ENCODE measurements at places on chromosomes 2 and 18.

DNA sequence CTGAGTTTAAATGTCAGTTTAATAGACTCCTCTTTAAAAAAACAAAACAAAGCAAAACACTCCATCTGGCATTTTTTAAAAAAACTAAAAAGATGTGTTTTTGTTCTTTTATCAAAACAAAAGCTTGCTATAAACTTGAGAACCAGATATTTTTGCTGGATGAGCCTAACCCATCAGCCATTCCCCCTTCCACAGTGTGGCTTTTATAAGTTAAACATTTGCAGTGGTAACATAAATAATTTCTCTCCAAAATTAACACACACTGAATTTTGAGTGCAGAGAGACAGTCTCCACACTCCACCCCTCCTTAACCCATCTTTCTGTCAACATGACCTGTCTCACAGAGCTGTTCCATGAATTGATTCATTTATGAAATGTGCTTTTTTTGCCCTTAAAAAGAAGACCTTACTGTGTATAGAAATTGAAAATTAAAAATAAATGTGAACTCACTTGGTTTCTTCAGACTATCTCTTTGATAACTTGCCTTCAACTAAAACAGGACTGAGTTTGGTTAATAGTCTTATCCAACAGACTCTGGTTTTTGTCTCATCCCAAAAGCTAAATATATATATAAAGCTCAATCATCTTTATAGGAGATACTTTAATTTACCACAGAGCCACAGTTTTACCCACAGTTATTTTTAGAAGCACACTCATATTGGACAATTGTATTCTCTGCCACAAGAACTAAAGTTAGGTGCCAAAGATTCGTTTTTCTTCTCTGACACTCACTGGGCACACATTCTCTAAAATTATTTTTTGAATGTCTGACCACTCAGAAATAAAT is 64.8 kb upstream of the STK39 start:
- H3K27ac ChIP-seq, result no peak overlapping the region
- H3K4me1 ChIP-seq, result no peaks in the 10 kb centered on the region
- no peak for DNase-seq
- no peak overlapping the region for H3K4me3 ChIP-seq
- H3K27me3 ChIP-seq, result peaks cover 3% of the 10 kb centered on the region

GRCh38 chr2:85132397-85132796 is 795 bp upstream of the TCF7L1 start:
- peaks cover 64% of the 10 kb centered on the region for H3K27me3 ChIP-seq
- DNase-seq, result no peak
- H3K27ac ChIP-seq, result no peak overlapping the region

GRCh38 chr2:84160453-84160852 is 298.6 kb downstream of the SUCLG1 start:
- no peaks in the 10 kb centered on the region for H3K36me3 ChIP-seq
- no peak for DNase-seq
- H3K27ac ChIP-seq, result no peak overlapping the region

- no peaks in the 10 kb centered on the region for H3K27me3 ChIP-seq
- peaks cover 53% of the 10 kb centered on the region for H3K4me1 ChIP-seq
- peaks cover 76% of the 10 kb centered on the region for H3K36me3 ChIP-seq
- DNase-seq, result no peak
Observed at GRCh38 chr2:234491281-234491680, 5.6 kb downstream of the ARL4C start.

DNA sequence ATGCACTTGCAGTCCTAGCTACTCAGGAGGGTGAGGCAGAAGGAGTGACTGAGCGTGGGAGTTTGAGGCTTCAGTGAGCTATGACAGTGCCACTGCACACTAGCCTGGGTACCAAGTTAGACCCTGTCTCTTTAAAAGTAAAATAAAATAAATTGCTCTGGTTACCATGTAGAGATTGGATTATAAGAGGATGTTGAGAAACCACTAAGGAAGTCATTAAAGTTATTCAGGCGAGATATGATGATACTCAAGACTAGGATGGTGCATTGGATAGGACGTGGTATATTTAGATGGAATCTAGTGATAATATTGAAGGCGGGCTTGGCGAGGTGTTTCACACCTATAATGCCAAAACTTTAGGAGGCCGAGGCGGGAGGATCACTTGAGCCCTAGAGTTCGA is 50.6 kb downstream of the BMPR2 start:
- peaks cover 13% of the 10 kb centered on the region for H3K36me3 ChIP-seq
- H3K27me3 ChIP-seq, result no peaks in the 10 kb centered on the region
- DNase-seq, result no peak
- H3K4me1 ChIP-seq, result no peaks in the 10 kb centered on the region
- H3K27ac ChIP-seq, result no peak overlapping the region

DNA sequence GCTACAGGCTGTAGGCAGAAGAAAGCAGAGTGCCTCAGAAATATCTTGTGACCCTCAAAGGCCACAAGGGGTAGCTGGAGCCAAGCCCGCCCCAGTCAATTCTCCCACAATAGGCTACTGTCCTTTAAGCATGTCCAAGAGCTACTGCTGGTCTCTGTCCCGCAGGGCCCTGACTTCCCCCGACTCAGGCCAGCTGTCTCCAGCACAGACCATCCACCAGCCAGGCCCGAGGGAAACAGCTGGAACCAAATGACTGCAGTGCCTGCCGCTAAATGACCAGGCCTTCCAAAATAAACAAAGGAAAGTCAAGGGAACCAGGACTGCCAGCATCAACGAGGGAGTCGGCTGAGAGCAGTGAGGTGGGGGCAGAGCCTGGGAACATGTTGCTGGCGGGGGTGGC is 36.7 kb downstream of the MCFD2 start:
- H3K27me3 ChIP-seq, result no peaks in the 10 kb centered on the region
- H3K4me1 ChIP-seq, result no peaks in the 10 kb centered on the region
- no peak for DNase-seq
- H3K36me3 ChIP-seq, result no peaks in the 10 kb centered on the region
- H3K4me3 ChIP-seq, result no peak overlapping the region
- no peak overlapping the region for H3K27ac ChIP-seq

GRCh38 chr2:96685577-96686459 is 43.3 kb downstream of the FER1L5 start:
- no peak overlapping the region for H3K27ac ChIP-seq
- H3K4me1 ChIP-seq, result no peaks in the 10 kb centered on the region
- no peaks in the 10 kb centered on the region for H3K27me3 ChIP-seq
- H3K4me3 ChIP-seq, result no peak overlapping the region

DNA sequence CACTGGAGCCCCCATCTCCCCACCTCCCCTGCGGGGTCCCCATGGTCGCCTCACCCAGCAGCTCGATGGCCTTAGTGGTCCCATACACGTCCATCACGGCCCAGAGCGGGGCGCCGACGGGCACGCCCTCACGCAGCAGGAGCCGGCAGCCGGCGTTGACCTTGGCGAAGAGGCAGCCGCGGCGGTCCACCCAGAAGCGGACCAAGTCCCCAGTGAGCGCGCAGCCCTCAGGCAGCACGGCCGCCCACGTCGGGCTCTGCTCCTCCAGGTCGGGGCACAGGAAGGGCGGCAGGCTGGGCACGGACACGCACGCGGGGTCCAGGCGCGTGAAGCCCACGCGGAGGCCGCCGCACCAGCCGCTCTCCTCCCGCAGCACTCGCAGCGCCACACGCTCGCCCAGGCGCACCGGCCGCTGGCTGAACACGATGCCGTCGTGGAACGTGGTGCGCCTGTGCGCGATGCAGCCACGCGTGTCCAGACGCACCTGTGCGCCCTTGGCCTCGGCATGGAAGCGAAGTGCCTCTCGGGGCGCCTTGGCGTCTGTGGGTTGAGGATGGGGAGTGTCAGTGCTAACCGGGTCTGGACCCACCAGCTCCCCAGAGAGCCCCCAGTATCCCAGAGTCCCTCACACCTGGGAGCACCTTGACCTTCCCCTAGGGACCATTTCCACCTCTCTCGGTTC is 4.6 kb downstream of the NEURL3 start:
- peaks cover 9% of the 10 kb centered on the region for H3K36me3 ChIP-seq
- H3K27ac ChIP-seq, result no peak overlapping the region
- DNase-seq, result no peak
- peaks cover 3% of the 10 kb centered on the region for H3K27me3 ChIP-seq
- H3K4me1 ChIP-seq, result peaks cover 16% of the 10 kb centered on the region
- no peak overlapping the region for H3K4me3 ChIP-seq

DNA sequence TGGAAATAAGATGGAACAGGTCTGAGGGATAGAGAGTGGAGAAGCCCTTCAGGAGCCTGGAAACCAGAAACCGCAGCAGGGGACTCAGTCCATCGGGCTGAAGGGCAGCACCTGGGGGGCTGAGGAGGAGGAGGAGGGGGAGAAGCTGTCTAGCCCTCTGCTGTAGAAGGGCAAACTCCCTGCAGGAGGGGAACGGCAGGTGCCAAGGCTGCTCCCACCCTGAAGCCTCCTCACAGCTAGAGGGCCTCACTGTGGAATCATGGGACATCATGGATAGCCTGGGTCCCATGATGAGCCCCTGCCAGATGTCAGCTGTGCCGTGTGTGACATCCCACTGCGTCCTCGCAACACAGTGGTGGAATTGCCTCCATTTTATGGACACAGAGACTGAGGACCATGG is 435 bp downstream of the MYO7B start:
- no peak for DNase-seq
- H3K27ac ChIP-seq, result no peak overlapping the region
- H3K27me3 ChIP-seq, result peaks cover 34% of the 10 kb centered on the region
- peaks cover 9% of the 10 kb centered on the region for H3K4me1 ChIP-seq
- H3K4me3 ChIP-seq, result no peak overlapping the region
- no peaks in the 10 kb centered on the region for H3K36me3 ChIP-seq

DNA sequence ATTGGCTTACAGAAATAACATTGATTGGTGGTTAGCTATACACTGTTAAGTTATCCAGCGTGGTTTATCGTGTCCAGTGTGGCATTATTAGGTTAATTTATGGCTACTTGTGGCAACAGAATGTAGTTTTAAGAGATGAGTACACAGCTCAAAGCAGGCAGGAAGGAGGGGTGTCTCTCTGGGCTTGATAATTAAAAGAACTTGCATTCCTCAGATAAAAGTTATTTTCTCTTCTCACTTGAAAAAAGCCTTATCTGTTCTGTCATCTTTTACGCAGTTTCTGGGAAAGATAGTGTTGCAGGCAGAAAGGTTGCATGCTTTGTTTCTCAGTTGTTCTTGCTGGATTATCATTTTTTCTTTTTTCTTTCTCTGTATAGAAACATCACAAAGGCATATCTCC is 154.4 kb upstream of the COL3A1 start:
- no peak overlapping the region for H3K27ac ChIP-seq
- H3K36me3 ChIP-seq, result no peaks in the 10 kb centered on the region
- H3K4me3 ChIP-seq, result no peak overlapping the region

DNA sequence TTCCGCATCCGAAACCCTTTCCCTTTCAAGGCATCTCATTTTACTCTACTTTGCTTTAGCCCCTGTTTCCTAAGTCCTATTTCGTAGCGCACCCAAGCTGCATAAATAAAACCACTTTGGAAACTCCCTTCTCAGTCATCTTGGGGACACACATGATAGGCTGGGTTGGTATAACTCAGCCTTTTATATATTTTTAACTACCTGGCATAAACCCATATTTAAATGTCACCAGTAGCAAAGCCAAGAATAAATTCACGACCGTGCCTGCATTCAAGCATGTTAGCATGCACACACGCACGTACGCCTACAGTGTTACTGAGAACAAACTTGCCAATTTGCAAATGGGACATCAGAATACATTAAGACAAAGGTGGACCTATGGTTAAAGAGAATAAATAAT is 564.7 kb upstream of the PIK3C3 start:
- H3K4me3 ChIP-seq, result no peak overlapping the region
- H3K27ac ChIP-seq, result no peak overlapping the region
- no peak for DNase-seq
- H3K27me3 ChIP-seq, result peaks cover 6% of the 10 kb centered on the region

- peaks cover 4% of the 10 kb centered on the region for H3K36me3 ChIP-seq
- H3K27me3 ChIP-seq, result peaks cover 5% of the 10 kb centered on the region
- H3K27ac ChIP-seq, result peak overlapping the region; percentile 83
- DNase-seq, result no peak
Observed at GRCh38 chr2:231960810-231961348, 634 bp upstream of the DIS3L2 start.

DNA sequence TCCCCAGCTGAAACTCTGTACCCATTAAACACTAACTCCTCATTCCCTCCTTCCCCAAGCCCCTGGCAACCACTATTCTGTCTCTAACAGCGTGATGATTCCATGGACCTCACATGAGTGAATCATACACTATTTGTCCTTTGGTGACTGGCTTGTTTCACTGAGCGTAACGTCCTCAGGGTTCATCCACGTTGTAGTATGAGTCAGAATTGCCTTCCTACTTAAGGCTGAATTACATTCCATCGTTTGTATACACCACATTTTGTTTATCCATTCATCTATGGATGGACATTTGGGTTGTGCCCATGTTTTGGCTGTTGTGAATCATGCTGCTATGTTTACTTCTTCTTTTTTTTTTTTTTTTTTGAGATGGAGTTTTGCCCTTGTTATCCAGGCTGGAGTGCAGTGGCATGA is 19.6 kb upstream of the CABLES1 start:
- H3K36me3 ChIP-seq, result no peaks in the 10 kb centered on the region
- no peak for DNase-seq
- H3K4me3 ChIP-seq, result no peak overlapping the region
- H3K27ac ChIP-seq, result no peak overlapping the region
- peaks cover 9% of the 10 kb centered on the region for H3K27me3 ChIP-seq

DNA sequence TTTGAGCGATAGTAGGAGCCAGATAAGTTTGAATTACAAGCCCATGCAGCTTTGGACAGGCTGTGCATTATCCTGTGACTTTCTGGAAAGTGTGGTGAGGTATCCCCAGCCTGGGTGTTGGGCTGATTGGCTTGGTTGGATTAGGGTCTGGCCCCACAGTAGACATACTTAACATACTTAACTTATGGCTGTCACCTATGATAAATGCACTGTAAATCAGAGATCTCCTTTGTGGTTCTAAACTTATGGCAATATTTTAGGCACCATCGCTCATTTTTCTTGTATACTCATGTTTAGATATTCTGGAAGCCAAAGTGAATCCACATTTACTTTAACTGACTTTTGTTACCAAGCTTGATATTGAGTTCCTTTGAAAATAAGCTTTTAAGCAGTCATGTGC is 54.8 kb downstream of the SPTBN1 start:
- H3K4me3 ChIP-seq, result no peak overlapping the region
- H3K27me3 ChIP-seq, result peaks cover 2% of the 10 kb centered on the region

- H3K4me3 ChIP-seq, result no peak overlapping the region
- no peak for DNase-seq
- no peak overlapping the region for H3K27ac ChIP-seq
- no peaks in the 10 kb centered on the region for H3K27me3 ChIP-seq
- H3K4me1 ChIP-seq, result no peaks in the 10 kb centered on the region
- no peaks in the 10 kb centered on the region for H3K36me3 ChIP-seq
Observed at GRCh38 chr2:59389240-59389639, 1148.1 kb upstream of the FANCL start.

- no peak overlapping the region for H3K4me3 ChIP-seq
- no peak overlapping the region for H3K27ac ChIP-seq
- H3K36me3 ChIP-seq, result peaks cover 5% of the 10 kb centered on the region
- H3K4me1 ChIP-seq, result peaks cover 28% of the 10 kb centered on the region
- no peak for DNase-seq
Observed at GRCh38 chr2:86082756-86083155, 22.9 kb downstream of the POLR1A start.

DNA sequence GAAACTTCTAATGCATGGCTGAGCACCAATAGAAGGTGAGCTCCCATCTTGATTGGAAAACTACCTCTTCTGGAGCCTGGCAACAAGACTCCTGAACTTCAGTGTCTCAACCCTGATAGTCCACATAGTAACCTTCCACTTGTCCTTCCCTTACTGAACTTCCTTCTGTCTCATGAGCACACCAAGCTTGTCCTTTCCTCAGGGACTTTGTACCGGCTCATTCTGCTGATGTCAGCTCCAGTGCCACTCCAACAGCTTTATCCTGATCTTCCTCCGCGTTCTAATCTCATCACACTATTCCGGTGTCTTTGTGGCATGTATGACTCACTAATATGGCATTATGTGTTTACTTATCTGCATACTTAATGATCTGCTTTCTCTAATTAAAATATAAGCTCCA is 862.0 kb upstream of the ID2 start:
- no peak overlapping the region for H3K27ac ChIP-seq
- H3K27me3 ChIP-seq, result peaks cover 2% of the 10 kb centered on the region
- no peak overlapping the region for H3K4me3 ChIP-seq
- peaks cover 5% of the 10 kb centered on the region for H3K36me3 ChIP-seq
- H3K4me1 ChIP-seq, result peaks cover 3% of the 10 kb centered on the region
